ENCODE measurements at places on chromosomes 11 and 22.

DNA sequence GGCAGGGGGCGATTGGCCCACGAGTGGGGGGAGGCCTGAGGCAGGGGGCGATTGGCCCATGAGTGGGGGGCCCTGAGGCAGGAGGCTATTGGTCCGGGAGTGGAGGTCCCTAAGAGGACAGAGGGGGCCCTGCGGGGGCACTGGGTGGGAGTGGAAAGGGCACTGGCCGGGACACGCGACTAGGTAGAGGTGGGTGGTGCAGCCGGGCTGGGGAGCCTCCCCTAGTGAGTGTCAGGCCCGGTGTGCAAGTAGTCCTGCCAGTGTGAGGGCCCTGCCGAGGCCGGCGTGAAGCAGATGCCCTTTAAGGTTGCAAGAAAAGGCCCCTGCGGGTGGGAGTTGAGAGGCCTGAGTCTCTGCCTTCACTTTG lies 909 bp upstream of the BRD1 start:
- no peak for DNase-seq

- DNase-seq, result no peak
Measured at GRCh38 chr11:117037279-117037974, 60.8 kb downstream of the SIK3 start.

GRCh38 chr11:83628622-83629355 lies 342.6 kb upstream of the CCDC90B start:
- no peak for DNase-seq

- DNase-seq, result no peak
Measured at GRCh38 chr11:127492029-127492428, 491.5 kb upstream of the KIRREL3 start.

DNA sequence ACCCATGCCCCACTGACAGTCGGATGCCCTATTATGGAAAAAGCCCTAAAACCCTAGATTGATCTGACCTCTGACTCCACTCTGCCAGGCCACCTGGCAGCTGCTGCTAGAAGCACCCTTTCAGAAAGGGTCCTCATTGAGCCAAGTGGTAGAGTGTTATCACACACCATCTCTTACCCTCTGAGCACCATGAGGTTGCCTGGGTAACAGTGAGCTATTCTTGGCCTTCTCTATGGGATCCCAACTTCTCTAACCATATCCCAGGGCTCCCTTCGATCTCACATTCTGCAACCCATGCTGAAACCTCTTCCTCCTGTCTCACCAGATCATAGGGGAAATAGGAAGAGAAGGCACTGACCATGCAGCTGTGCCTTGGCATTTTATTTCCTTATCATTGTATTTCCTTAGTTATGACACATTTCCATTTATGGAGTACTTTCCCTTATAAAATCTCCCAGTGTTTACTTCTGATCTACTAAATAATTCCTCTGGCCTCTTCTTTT lies 52.7 kb downstream of the MPPED2 start:
- DNase-seq, result no peak

DNA sequence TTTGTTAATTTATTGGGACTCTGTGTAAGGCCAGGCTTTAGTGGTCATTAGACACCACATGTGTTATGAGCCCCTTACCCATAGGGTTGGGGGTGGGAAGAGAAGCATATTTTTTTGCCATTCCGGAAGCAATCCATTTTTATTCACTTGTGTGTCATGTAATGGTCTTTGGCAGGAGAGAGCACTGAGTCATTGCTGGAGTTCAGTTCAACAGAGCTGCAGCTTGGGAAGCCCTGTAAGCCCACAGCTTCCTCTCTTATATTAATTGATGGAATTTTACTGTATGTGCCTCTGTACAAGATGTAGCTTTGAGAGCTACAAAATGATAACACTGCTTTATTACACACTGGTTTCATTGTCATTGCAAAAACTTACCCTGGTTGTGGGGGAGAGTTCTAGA lies 177.3 kb upstream of the SORL1-AS1 start:
- peak; percentile 41 for DNase-seq
